ENCODE measurements at places on chromosomes 2 and 18.

GRCh38 chr2:3420076-3420768 is 40.7 kb downstream of the TRAPPC12 start:
- no peak for DNase-seq

- DNase-seq, result no peak
These were observed 9.3 kb upstream of the LRRC30 start for GRCh38 chr18:7221424-7222155.

- no peak for DNase-seq
These were observed 37.1 kb upstream of the ASAP2 start for GRCh38 chr2:9169349-9170107.

- peak; percentile 15 for DNase-seq
These were observed 155.0 kb downstream of the ARHGAP15 start for GRCh38 chr2:143284087-143284675.

DNA sequence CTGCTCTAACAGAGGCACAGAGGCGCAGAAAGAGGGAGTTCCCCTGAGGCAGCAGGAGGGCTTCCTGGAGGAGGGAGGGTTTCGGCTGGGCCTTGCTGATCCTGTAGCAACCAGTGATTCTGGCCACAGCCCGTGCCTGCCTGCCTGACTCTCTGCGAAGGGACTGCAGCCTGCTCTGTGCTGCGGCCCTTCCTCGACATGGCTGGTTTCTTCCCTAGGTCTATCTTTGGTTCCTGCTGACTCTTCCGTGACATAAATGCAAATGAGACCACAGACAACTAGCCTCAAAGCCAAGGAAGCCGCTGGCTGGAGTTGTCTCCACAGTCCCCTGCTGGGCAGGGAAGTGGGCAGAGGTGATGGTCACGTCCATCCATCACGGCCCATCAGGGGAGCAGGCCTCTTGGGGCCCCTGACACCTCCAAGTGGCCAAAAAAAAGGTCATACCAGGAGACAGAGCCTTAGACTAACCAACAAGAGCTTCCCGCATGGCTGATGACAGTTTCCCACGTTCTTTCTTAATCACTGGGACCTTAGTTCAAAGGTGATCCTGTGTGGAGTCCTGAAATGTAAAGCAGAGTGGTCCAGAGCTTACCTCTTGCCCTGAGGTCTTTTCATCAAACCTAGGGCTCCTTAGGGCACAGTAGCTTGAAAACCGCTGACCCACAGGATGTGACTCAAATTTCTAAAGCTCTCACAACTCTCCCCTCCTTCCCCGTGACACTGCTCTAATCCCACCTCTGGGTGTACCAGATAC is 55.3 kb downstream of the HS1BP3 start:
- DNase-seq, result no peak

- DNase-seq, result no peak
These were observed 153.4 kb downstream of the NDUFA10 start for GRCh38 chr2:239871481-239872435.

DNA sequence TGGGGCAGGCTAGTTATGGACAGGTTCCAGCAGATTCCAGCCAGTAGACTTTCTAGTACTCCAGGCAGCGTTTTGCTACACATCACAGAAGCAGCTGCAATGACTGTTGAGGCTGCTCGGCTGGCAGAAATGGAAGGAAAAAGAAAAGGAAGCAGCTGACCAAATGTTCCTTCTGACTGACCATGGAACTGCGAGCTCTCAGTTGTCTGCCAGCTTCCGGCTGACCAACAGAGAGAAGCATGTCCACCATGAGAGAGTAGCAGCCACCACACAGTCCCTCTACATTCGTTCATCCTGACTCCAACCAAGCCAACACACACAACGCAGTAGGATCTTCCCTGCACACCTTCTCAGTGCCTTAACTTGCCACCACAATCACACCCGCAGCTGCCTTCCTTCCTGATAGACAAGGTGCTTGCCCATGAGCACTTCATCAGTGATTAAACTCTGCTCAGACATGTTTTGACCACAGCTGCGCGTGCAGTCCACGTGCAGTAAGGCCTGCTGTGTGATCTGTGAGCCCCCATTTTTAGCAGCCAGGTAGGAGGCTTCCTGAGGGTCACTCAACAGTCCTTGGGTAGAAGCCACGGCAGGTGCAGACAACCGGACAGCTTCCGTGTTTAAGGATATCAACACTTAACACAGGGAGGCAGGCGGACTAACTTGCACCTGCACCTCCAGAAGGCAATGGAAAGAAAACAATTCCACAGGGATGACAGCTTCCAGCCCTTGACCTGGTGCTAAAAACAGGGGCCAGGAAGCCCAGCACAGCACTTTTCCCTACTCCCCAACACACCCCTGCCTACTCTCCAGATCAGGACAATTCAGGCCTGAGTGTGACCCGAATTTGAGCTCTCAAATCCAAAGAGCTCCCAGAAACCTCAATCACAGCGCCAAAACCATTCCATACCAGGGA is 996 bp downstream of the TGFBRAP1 start:
- DNase-seq, result peak; percentile 7

- peak; percentile 44 for DNase-seq
These were observed 680 bp downstream of the CTDSP1 start for GRCh38 chr2:218400167-218400929.

DNA sequence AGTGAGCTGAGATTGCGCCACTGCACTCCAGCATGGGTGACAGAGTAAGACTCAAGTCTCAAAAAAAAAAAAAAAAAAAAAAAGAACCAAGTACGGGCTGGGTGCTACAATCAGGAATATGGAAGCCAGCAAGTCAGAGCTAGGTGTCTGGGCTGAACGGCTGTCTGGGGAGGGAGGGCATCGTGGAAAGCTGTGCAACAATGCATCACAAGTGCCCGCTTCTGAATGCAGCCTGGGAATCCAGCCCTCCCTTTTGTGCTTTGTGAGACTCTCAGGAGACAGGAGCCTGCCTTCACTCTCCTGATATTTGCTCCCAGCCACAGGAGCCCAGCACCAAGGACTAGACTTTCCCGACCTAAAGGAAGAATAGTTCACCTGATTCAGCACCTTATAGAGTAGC is 124.9 kb upstream of the SMAD2 start:
- no peak for DNase-seq

- DNase-seq, result no peak
These were observed 530.0 kb upstream of the ID2 start for GRCh38 chr2:8151888-8152287.

DNA sequence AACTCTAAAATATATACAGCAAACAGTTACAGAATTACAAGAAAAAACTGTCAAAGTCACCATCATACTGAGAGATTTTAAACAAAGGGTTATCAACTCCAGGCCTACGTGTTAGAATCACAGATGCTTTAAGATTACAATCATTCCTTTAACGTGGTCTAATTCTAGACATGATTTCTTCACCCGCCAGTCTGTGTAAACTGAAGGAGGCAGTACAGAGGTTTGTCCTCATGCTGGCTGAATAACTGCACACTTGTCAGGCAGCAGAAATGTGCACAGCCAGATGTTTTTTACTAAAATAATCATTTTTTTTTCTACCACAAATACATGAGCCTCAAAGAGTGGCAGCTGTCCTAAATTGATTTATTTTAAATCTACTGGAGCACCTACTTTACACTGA is 15.5 kb upstream of the NEURL3 start:
- no peak for DNase-seq

GRCh38 chr2:128557831-128558241 is 239.2 kb upstream of the HS6ST1 start:
- DNase-seq, result no peak

DNA sequence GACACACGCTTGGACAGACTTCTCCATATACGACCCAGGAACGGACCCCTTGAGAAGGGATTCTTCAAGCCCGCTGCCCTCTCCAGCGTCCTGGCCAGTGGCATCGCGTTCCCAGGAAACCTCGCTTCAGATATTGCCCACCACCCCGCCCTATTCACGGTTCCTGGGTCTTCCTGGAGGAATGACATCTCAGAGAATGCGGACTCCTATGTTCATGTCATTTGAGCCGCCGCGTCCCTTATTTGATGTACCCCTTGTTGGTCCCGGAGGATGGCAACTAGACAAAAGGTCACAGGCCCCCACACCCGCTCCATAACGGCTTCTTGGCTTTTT is 588 bp upstream of the CCDC93 start:
- no peak for DNase-seq

GRCh38 chr2:63539416-63540162 is 48.7 kb downstream of the WDPCP start:
- no peak for DNase-seq

DNA sequence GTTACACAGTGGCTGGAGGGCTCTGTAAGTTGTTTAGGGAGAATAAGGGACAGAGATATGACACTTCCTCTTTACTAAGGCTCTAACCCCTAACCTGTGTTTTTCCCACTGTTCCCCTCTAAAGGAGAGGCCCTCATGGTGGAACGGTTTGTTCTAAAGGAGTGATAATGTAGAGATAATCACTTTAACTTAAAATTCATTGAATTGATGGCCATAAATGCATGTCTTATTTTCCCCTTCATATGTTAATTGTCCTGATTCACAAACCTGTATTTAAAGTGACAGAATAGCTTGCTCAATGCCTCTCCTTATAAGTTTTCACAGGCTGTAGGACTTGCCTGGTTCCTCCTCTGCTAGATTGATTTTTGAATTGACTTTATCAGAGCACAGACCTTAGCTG is at the start of gene SERPINB12:
Gene SERPINB12, plus strand, starts transcription at position 301 of the 400 bp plus-strand sequence. CDS start 13,791 bp downstream, outside the sequence.
- no peak for DNase-seq

DNA sequence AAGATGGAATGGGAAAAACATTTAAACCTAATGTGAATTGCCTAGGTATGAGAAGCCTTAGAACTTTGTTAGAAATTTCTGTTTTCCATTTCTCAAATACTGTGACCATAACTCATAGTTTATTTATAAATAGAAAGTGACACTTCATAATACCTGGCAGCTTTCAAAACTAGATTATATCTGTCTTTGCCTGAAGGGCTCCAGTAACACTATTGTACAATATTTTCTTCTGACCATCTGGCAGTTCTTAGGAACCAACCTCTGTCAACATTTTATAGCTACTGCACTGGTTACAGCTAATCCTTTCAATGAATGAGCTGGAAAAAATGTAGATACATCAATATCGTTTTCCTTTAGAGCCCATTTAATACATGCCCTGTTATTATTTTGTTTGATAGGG is 237.4 kb downstream of the CAMKMT start:
- DNase-seq, result no peak

GRCh38 chr2:127810156-127810618 is 784 bp downstream of the WDR33 start:
- DNase-seq, result no peak

- DNase-seq, result no peak
These were observed 1.5 kb upstream of the KLHL30 start for GRCh38 chr2:238136820-238137537.

GRCh38 chr2:26519396-26520147 is 41.6 kb upstream of the OTOF start:
- DNase-seq, result no peak

- no peak for DNase-seq
These were observed 18.5 kb downstream of the DSG2 start for GRCh38 chr18:31516437-31516836.

DNA sequence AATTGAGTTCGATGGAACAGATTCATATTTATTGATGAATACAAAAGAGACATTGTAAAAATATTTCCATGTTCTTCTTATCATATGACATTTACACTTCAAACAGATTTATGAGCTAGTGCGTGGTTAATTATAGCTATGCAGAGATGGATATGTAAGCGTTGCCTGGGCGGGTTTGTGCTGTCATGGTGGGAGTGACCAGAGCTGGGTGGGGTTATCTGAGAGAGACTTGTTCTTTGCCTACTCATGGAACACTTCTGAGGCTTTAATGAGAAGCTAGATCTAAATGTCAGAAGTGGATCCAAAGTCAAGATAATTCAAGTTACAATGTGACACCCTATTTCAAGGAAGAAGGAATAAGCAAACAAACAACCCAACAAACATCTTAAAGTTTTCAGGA is 162.3 kb upstream of the ZEB2 start:
- DNase-seq, result no peak

DNA sequence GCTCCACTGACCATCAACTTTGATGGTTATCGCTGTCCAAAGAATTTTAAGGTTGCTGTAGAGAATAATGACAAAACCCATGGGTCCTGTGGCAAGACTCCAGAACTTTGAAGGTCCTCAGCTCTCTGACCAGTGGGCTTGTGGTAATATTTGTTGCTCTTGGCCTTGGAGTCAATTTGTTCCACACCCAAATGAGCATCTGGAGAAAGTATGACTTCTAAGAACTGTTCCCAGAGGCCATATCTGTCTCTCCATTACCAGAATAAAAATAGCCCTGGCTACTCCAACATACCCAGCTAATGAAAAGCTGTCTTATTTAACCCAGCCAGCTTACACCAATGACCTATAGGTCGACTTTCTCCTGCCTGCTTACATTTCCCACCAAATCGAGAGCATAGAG is 466.4 kb downstream of the MEIS1 start:
- DNase-seq, result no peak

GRCh38 chr2:17583166-17583565 is 42.7 kb downstream of the VSNL1 start:
- DNase-seq, result no peak

DNA sequence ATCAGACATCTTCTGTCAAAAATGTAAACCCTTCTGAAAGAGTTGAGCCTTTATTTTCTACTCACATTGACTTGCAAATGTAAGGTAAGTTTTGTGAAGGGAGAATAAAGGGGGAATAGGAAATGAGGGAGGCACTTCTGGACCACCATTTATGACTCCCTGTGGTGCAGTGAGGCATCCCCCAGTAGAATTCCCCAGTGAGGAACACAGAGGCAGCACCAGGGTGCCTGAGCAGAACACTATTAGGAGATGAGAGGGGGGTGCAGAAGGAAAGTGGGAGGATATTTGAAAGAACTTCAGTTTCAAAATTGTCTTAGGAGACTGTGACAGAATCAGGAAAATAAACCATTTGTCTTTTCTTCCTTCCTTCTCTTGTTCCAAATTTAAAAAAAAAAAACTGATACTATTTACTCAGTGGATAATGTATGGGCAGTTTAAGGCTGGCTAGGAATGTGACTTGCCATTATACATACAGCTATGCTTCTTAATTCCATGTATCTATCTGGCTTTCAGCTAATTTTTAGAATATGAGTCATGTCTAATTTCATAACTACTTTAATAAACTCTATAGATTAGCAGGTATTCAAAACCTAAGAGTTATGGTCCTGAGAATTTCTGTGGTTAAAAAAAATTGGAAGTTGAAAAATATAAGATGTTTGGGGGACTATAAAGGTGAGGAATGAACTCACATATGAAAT is 478.1 kb upstream of the CHAC2 start:
- no peak for DNase-seq

DNA sequence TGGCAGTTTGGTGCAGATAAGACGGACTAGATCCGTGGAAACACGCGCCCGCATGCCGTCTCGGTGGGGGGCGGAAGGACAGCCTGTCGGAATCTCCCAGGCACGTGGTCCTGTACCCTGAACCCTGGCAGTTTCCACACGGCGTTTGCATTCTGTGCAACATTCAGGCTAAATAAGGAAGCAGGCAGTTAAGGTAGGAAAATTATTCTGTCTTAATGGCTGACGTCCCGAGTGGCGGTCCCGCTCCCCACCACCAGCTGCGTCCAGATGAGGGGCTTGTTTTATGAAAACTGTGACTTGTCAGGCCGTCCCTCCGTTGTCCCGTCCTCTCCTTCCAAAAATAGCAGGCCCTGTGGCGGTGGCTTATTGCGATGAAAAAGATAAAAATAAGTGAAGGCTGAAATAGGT is 120.2 kb downstream of the NFATC1 start:
- no peak for DNase-seq

- peak; percentile 68 for DNase-seq
These were observed 477 bp downstream of the ACVR1 start for GRCh38 chr2:157875641-157876065.
